ENCODE measurements at places on chromosomes 16 and 17. TPM values are rescaled to one million over a fixed set of nuclear protein-coding genes. Genes with fewer than 3 reads are reported as not detected.

Gene SDR42E1
- 0.24 TPM for total RNA-seq

GRCh38 chr17:51475730-51476129 lies 215.4 kb downstream of the UTP18 start:
- no peak for DNase-seq

DNA sequence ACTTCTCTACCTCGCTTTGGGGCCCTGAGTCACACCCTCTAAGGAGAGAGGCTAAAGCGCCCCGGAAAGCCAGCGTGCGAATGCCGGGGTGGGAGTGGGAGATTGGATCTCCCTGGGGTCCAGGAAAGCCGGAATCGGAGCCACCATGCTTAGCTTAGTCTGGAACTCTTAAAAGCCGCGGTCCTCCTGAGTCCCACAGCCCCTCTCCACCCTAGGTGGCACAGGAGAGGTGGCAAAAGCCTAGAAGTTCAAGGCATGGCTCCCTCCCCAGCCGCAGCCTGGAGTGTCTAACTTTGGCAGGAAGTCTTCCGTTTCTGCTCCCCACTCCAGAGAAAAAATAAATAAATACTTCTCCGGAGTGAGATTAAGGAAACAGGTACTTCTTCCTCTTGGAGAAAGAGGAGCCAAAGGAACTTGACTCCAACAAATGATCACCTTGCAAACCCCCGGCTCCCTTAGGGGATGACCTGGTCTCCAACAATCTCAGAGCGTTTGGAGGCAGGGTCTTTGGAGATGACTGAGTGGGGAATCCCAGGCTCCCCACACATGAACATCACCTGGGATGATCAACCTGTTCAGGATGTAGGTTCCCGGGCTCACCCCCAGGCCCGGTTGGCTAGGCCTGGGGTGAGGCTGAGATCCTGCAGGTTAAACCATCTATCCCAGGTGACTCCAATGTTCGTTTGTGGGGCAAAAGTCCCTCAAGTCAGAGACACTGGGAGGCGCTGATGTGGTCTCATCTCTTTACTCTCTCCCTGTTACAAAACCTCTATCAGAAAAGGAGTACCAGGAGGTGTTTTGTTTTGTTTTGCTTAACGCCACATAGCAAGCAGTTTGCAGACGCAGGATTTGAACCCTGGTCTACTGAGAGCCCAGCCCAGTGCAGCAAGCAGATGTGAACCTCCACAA lies 2.9 kb downstream of the CIITA start:
- peak; percentile 12 for DNase-seq

Gene CDRT4
- total RNA-seq: 4.5 TPM
